Pulmonary artery endothelial cell (primary cell): ENCODE measurements at places on chromosomes 5 and 9.
A peak's percentile ranks its signal among the peaks of the same experiment; 100 is the strongest.

- no peak for DNase-seq
Observed at GRCh38 chr9:100408546-100409175, 18.3 kb upstream of the MSANTD3 start.

- no peak for DNase-seq
Observed at GRCh38 chr5:59873113-59873512, 20.4 kb downstream of the PDE4D start.

DNA sequence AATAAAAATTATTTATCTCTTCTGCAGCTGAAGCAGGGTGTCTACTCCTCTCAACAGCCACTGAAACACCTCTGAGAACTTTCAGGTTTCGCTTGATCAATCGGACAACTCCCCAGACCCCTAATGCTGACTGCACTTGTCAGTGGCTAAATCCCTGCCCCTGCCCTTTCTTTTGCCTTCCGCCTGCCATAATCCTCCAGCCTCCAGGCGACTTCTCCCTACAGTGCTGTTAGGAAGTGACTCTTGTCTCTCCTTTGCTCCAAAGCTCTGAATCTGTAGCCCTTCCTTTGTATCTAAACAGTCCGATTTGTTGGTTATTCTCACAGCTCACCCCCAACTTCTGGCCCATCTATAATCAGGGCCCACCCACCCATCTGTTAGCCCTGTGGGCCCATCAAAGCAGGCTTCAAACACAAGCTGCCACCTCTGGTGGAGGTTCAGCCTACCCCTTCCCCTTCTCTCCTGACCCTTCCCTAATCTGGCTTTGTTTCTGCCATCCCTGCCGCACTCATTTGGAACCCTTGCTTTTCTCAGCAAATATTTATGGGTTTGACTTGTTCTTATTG lies 53.7 kb upstream of the IFNK start:
- DNase-seq = no peak

GRCh38 chr9:133246562-133246961 lies 28.4 kb downstream of the ABO start:
- no peak for DNase-seq

- no peak for DNase-seq
Observed at GRCh38 chr9:120441426-120442307, 138.3 kb downstream of the CDK5RAP2 start.

DNA sequence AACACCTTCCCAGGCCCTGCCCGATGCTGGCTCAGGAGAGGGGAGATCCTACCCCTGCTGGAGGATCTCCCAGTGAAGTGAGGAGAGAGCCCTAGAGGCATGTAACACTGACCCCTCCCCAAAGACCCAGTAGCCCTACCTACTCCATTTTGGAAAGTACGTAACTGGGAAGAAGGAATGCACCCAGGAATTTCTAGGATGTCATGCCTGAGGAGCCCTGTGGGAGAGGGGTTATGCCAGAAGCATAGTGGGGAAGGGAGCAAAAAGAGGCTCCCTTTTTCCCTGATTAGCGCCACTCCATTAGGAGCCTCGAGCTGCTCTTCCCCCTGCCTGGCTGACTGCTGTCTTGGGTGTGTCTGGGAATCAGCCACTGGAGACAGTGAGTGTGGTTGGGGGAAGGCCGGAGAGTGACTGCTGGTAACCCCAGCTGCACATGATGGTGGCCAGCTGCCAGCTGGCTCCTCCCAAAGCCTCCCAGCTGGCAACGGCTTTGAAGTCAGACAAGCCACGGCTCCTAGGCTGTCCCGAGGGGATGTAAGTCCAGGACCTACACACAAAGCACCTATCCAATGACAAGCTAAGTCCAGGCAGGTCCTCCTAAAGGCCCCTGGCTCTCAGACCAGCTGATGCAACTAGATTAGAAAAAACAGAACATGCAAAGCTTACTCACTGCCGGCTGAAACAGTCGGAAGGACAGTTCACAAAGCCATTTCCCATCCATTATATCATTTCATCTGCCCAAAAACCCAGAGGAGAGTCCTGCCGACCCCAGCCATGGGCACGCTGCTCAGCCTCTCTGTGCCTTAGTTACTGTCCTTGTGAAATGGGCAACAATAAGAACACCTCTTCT lies 136.5 kb upstream of the ABCA1 start:
- peak; percentile 17 for DNase-seq

GRCh38 chr9:127158786-127159324 lies 36.4 kb upstream of the ANGPTL2 start:
- DNase-seq = no peak

DNA sequence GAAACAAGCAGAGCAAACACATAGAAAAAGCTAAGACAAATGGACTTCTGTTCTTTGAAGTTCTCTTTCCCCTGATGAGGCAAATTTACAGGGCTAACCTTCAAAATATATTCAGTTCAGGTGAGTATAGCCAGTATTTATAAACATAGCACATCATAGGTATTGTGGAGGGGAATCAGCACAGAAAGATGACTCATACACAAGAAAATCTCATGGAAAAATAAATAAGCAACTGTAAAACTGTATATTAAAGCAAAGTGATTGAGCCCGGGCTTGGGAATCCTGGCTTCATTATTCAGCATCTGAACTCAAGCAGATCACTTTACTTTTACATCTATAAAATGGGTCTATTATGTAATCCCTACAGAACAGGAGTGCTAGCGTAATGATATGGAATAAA lies 173.5 kb upstream of the PAPPA start:
- DNase-seq = no peak

- no peak for DNase-seq
Observed at GRCh38 chr5:155978850-155979249, 348.1 kb upstream of the SGCD start.

GRCh38 chr9:85617141-85617670 lies 124.5 kb downstream of the AGTPBP1 start:
- DNase-seq = no peak

DNA sequence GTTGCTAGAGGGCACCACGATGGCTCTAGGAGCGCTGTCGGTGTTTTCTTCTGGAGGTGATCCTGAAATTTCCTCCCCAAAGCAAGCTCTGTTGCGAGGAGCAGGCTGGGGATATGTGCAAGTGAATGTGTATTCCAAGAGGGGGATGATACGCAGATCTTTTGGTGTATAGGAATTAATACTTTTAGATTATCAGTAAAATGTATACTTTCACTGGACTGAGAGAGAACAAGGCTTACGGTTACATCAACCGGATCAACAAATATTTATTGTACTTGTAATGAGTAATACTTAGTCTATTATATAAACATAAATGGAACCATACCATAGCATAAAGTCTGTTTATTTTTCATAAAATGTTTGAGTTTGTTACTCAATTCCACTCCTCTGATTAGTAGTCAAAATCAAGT lies 632 bp upstream of the PRKAA1 start:
- DNase-seq = no peak

GRCh38 chr5:88671106-88671504 lies 211.9 kb downstream of the MEF2C start:
- no peak for DNase-seq

GRCh38 chr5:62600560-62601252 lies 22.1 kb downstream of the LRRC70 start:
- no peak for DNase-seq

GRCh38 chr5:39518516-39518915 lies 93.7 kb upstream of the DAB2 start:
- no peak for DNase-seq

- DNase-seq = no peak
Observed at GRCh38 chr9:96661711-96662110, 6.6 kb upstream of the PRXL2C start.

GRCh38 chr5:132417010-132417439 lies 47.5 kb downstream of the SLC22A5 start:
- DNase-seq = no peak

GRCh38 chr5:179805529-179806249 lies 977 bp downstream of the MGAT4B start:
- no peak for DNase-seq

DNA sequence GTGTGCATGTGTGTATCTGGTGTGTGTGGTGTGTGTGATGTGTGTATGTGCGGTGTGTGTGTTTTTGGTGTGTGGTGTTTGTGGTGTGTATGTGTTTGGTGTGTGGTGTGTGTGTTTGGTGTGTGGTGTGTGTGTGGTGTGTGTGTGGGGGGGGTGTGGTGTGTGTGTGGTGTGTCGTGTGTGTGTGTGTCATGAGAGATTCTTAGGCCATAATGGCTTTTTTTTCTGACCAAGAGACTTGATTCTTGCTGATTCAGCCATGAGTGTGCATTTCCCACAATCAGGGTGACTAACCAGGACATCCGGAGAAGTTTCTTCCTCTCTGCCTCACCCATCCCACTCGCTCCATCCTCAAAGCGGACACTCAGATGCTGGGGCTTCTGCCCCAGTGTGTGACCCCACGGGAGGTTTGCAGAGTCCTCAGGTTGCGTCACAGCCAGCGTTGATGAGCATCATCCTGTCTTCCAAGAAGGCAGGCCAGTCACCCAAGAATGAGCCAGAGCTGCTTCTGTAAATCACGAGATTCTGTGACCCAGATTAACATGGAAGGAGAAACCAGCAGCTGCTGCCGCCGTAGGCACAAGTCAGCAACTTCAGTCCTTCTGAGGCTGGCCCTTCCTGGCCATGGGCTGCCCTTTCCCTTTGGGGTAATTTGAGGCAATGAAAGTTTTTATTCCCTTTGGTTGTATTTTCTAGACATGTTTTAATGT lies 12.5 kb upstream of the CTSL start:
- DNase-seq = peak; percentile 68

DNA sequence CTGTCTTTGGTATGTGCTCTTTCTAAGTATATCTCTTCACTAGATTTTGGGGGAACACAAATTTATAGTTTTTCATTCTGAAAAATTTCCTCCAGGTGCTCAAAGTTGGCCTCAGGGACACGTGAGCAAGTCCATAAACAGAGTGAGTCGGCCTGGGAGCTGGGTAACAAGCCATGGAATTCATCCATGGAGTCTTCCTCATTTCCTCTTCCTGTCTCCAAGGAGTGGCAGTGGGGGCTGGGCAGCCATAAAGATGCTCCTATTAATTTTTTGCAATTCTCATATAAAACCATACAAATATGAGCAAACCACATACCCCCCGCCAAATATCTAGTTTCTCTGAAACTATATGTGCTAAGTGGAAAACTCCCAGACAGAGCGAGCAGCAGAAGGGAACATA lies 136.6 kb upstream of the OTULINL start:
- no peak for DNase-seq

- DNase-seq = no peak
Observed at GRCh38 chr5:116494784-116495450, 79.7 kb downstream of the SEMA6A start.

- DNase-seq = no peak
Observed at GRCh38 chr5:88659529-88660263, 223.3 kb downstream of the MEF2C start.

GRCh38 chr5:8471581-8471980 lies 602.6 kb downstream of the MTRR start:
- no peak for DNase-seq

DNA sequence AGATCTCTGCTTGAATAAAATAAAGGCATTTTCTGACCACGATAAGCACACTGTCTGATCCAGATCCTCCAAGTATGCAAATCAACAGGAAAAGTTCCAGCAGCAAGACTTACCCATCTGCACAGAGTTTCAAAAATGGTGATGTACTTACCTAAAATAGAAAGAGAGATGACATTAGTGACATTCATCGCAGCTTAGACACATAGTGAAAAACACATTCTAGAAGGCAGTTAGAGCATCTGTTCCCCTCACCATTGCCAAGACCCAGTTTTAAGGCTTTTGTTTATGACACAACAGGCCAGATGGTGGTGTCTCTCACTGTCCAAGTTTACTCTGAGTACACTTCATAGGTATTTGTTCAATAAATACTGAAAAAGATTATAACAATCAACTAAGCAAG lies 207.7 kb downstream of the PDE4D start:
- no peak for DNase-seq

GRCh38 chr5:13403351-13403750 lies 541.1 kb downstream of the DNAH5 start:
- DNase-seq = no peak

DNA sequence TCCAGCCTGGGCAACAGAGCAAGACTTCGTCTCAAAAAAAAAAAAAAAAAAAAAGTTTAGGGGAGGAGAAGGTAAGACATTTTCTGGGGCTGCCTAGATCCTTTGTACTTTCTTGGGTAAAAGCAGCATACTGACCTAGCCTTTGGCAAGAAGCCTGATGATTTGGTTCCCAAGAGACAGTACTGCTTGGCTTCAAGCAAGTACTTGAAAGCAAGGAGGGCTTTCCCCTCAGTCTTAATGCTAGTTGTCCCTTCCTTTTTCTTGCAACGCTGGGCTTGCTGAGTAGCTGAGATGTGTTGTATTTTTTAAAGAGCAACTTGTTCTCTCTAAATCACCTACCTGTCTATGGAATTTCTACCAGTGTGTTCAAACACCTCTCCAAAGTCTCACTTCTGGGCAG lies 76.2 kb downstream of the INSYN2B start:
- DNase-seq = no peak

- DNase-seq = no peak
Observed at GRCh38 chr5:134003064-134003816, 1.5 kb downstream of the VDAC1 start.

DNA sequence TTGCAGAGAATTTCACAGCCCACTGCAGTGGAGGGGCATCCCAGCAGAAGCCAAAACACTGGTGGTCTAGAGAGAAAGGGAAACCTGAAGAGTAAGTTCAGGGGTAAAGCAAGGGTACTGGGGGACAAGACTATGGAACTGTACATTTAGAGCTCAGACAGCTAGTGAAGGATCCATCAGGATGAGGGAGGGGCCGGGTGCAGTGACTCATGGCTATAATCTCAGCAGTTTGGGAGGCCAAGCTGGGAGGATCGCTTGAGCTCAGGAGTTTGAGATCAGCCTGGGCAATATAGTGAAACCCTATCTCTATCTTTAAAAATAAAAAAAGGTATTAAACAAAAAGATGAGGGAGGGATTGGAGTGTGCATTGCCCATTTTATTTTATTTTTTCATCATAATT lies 7.8 kb upstream of the ANKH start:
- DNase-seq = no peak

DNA sequence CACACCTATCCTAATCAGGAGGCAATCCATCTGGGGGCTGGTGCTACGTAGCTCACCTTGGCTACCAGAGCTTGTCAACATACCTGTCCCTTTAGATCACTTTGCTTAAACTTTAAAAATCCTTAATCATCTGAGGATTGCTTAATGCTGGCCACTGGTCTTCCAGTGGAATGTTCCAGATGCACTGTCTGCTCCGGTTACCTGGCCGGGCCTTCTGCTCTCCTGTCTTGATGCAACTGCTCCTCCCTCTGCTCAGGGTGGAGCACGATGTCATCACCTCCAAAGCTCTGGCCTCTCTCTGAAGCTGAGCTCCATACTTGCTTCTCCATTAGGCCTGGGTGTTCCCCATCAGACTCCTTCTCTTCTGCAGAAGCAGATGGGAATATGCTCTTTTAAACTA lies 106.5 kb upstream of the OTULINL start:
- no peak for DNase-seq
